Activated naive CD4-positive, alpha-beta T cell treated with anti-CD3 and anti-CD28 coated beads, Interleukin-2, amount 50 U/mL, for 16 hours (primary cell): ENCODE measurements at places on chromosomes 2 and 18.

DNA sequence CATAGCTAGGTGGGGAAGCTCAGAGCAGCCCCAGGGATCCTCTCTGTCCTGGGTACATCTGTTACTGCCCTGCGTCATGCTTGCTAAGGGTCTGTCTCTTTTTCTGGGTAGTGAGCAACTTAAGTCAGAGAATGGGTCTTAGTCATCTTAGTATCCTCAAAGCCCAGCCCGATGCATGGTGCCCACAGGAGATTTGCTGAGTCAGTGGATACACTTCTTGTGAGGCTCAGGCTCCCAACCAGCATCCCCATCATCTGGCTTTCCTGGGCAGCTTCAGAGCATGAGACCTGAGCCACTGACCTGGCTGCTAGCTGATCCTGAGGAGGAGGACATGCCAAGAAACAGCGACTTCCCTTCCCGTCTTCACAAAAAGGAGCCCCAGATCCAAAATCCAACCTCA is 10.0 kb downstream of the FOXI3 start:
- DNase-seq = no peak

DNA sequence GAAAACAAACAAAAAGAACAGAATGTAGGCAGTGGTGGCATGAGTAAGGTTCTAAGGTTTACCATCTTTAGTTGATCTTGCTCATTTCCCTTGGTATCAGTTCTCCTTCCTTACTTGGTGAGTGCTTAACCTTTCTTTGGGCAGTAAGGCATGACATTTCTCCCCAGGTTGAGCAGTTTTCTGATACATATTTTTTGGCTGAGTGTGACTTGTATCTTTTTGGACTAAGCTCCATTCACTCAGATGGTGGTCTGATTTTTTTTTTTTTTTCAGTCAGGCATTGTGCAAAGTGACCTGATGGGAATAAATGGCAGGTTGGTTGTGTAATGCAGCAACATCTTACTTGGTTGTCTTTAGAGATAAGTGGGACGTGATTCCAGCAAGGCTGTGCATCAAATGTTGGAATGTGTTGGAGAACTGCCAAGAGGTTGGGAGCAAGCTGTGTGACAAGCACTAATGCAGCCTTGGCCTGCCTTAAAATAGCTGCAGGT is 15.1 kb downstream of the SPTBN1 start:
- no peak for DNase-seq

DNA sequence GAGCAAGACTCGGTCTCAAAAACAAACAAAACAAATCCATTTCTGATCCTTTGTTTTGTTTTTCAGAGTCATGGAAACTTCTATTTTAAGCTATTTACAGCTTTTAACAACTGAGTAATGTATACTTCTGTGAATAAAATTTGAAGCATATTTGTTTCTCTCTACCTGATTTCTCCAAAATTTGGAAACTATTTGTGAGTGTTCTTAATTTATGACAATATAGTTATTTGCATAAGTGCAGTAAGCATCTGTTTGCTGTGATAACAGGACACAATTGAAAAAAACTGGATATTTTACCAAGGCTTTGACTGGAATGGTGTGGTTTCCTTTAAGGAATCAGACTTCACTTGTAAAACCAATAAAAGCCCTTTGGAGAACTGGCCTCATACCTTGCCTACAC is 53.3 kb upstream of the GULP1 start:
- no peak for DNase-seq

DNA sequence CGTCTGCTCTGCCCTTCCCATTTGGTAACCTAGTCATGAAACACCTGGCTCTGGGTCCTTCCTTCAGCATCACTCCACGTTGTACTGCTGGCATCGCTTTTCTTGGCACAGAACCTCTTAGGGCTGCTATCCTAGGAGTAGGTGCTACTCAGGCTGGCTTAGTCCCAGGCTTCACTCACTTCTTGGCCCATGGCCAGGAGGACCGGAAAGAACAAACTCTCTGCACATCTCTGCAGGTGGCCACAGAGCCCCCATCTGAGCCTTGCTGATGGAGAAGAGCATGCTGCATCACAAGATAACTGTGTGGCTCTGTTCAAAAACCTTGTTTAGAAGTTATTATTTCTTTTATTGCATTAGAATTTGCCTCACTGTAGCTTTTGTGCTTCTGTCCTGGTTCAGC is 447.2 kb upstream of the TNP1 start:
- no peak for DNase-seq

DNA sequence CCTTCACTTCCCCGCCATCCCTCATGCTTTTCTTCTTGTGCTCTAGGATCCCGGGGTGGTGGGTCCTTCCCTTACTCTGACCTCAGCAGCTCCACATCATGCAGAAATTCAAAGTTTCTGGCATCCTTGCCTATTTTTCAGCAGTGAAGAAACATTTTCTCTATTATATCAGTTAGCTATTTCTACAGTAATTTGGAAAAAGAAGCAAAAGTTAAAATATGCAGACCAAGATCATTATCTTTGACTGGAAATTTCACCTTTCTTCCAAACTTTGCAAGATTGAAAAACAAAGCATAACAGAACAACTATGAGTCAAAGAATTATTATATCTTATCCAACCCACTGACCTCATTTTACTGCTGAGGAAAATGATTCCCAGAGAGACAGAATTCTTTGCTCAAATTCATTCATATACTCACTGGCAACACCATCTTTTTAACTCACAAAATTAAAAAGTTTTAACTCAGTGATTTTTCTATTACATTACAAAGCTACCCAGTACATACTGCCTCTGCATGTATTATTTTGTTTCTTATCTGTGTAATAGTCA is 40.5 kb downstream of the ANTXR1 start:
- no peak for DNase-seq

- no peak for DNase-seq
Observed at GRCh38 chr2:66283787-66284186, 151.1 kb upstream of the MEIS1 start.

GRCh38 chr2:165957030-165957675 is 3.6 kb upstream of the TTC21B start:
- DNase-seq = no peak

DNA sequence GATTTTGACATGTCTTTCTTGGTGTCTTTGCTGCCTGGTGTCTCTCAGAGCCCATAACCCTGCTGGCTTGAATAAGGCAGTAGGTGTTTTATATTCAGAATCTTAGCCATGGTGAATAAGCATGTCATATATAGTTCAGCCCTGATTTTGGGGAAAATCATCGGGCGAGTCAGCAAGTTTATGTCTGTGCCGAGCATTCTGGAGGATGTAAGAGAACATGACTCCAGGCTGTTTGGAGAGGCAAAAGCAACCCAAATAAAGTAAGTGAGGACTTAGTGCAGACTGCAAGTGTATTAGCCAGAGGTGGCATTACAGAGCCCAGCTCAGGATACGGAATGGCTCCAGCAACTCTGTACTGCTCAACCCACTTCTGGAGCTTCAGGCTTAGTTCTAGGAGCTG is 50.3 kb downstream of the TCF7L1 start:
- DNase-seq = no peak

- no peak for DNase-seq
Observed at GRCh38 chr2:241205086-241205485, 16.6 kb downstream of the ANO7 start.

- no peak for DNase-seq
Observed at GRCh38 chr2:158722266-158723105, 72.6 kb upstream of the DAPL1 start.

DNA sequence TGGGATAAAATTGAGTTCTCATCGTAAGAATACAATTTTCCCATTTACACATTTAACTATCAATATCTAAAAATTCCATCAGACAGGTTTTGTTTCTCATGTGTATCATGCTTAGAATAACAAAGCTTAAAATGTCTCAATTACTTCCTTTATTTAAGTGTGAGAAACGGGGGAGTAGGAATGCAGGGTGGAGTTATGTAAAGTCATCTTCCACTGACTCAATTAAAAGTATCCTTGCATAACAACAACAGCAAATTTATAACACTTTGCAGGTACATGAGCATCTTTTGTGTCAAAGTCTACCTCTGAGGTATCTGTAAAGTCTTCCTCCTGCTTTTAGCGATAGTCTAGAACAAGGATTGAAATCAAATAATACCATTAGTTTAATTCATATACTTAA is 327.1 kb downstream of the EPHA4 start:
- no peak for DNase-seq
